NCI-H345 (cell line): ENCODE measurements at places on chromosomes 2 and 18.

DNA sequence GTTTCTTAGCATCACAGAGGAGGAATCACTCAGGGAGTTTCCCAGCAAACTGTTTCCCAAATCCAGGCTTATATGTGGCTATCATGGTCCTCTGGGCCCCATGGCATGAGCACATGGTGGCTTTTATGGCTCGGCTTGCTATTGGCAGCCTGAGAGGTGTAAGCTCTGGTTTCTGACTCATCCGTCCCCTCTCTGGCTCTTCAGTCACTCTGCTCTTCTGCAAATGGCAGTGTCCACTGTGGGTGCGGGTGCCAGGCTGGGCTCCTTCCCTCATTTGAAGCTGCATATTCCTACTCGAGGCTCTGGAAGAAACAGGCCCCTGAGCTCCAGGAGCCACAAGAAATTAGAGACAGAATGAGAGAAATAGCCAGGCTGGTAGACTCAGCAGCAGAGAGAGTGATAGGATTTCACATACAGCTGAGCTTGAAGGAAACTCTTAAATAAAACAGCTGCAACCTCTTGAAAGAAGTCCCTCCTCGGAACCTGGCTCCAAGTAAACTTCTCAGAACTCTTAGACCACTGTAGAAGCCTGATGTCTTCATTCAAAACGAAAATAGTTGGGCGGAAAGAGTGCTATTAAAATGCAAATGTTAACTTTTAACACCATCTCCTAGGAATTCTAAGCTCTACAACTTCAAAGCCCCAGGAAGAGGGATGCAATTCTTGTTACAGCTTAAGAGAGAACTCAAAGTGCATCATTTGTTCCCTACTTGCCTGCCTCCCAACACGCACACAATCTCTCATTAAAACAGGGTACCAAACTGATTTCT, 212.6 kb upstream of the SP5 start:
- DNase-seq = no peak

- no peak for DNase-seq
These were observed 266.1 kb upstream of the SIX2 start for GRCh38 chr2:45275242-45275805.

DNA sequence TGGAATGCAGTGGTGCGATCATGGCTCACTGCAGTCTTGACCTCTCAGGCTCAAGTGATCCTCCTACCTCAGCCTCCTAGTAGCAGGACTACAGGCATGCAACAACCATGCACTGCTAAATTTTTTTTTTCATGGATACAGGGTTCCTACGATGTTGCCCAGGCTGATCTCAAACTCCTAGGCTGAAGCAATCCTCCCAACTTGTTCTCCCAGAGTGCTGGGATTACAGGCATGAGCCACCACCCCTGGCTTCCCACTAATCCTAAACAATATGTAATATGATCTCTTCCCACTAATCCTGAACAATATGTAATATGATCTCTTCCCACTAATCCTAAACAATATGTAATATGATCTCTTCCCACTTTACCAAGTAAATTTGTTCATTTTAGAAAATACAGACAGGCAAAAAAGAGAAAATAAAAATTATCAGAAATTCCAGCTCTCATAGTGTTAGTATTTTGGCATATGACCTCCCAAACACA, 33.7 kb upstream of the C18orf32 start:
- peak; percentile 65 for DNase-seq

GRCh38 chr18:35933982-35934381, 38.5 kb upstream of the RMP24 start:
- DNase-seq = peak; percentile 18

DNA sequence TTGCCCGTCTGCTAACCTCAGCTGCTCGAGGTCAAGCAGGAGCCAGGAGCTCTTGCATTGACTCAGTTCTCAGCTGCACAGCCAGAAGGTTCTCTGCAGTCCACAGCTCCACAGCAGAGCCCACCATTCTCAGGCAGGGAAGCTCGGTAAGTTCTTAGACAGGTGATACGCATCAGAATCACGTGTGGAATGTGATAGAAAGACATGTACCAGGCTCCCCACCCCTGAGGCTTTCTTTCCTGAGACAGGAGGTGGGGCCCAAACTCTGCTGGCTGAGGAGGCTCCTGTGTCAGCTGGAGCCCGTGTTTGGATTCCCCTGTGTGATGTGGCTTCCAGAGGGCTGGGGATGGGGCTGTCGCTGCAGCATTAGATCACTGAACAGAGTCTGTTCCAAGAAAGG, 28.0 kb downstream of the DIPK1C start:
- no peak for DNase-seq

DNA sequence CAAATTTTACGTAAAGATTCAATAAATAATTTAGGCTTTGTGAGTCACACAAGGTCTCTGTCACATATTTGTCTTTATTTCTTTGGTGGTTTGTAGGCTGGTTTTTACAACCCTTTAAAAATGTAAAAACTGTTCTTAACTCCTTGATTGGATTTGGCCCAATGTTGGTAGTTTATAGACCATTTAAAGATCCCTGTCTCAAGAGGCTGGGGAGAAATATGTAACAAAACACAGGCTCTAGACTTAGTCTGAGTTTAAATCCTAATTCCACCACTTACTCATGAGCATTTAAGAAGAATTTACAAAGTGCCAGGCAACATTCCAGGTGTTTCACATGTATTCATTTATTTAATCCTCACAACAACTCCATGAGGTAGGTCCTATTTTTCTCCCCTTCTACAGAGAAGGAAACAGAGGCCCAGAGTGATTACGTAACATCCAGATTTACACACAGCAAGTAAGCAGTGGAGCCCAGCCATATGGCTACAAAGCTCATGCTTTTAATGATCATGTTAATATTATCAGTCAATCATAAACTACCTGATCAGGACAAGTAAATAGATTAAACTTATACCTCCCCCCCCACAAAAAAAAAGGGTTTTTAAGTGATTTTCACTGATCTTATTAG, 416.6 kb upstream of the ACVR2A start:
- DNase-seq = no peak

- no peak for DNase-seq
These were observed 102.0 kb downstream of the SH3RF3 start for GRCh38 chr2:109230941-109231420.

GRCh38 chr18:35491700-35492077, 6.1 kb downstream of the INO80C start:
- DNase-seq = no peak

DNA sequence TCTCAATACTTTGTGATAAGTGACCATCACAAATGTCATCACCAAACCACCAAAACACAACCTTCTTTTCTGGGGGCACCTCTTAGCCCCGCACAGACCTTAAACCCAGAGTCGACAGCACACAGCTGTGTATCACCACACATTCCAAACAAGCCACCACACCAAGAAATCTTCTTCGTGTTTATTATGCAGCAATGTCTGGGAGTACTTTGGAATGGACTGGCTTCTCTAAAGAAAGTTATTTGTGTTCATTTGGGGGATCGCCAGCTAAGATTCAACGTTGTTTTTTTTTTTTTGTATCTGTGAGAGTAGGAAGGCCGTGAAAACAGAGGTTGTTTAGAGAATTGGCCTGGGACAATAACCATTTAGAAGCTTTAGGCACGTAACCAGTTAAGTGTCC, 1.1 kb upstream of the MTA3 start:
- DNase-seq = no peak

- DNase-seq = no peak
These were observed 96.4 kb upstream of the FOSL2 start for GRCh38 chr2:28296243-28296642.

DNA sequence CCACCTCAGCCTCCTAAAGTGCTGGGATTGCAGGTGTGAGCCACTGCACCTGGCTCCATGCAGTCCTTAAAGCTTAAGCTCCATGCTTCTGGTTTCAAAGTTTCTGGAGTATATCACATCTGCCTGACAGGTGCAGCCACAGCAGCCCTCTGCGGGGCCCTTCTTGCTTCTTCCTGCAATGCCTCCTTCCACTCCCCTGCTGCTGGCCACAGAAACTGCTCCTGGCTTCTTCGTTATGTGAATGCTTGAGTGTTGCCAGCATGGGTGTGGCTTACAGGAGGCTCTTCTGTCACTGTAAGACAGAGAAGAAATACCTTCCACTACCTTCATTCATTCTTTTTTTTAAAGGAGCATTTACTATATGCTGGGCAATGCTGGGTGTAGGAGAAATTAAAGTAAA, 10.1 kb upstream of the CCBE1 start:
- no peak for DNase-seq

- DNase-seq = no peak
These were observed 154.2 kb upstream of the CCDC195 start for GRCh38 chr2:224870341-224870740.

- DNase-seq = no peak
These were observed 253.4 kb downstream of the PIEZO2 start for GRCh38 chr18:10895976-10896375.

DNA sequence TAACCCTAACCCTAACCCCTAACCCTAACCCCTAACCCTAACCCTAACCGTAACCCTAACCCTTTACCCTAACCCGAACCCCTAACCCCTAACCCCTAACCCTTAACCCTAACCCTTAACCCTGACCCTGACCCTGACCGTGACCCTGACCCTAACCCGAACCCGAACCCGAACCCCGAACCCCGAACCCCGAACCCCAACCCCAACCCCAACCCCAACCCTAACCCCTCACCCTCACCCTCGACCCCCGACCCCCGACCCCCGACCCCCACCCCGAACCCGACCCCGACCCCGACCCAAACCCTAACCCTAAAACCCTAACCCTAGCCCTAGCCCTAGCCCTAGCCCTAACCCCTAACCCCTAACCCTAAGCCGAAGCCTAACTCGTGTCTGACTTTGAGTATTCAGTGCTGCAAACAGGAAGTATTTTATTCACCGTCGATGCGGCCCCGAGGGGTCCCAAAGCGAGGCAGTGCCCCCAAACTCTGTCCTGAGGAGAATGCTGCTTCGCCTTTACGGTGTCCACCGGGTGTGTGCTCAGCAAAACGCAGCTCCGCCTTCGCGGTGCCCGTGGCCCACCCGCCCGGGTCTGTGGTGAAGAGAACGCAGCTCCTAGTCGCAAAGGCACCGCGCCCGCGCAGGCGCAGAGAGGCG, 36.0 kb downstream of the FAM110C start:
- DNase-seq = no peak

- no peak for DNase-seq
These were observed 74.7 kb downstream of the NDUFA10 start for GRCh38 chr2:239950144-239951128.

- DNase-seq = no peak
These were observed 13.5 kb upstream of the XDH start for GRCh38 chr2:31428001-31428418.

GRCh38 chr2:85418132-85419008, at the start of gene SH2D6:
SH2D6 (plus strand) TSS chr2:85418714; CDS start chr2:85429466, 10,752 bp downstream.
- peak; percentile 86 for DNase-seq

DNA sequence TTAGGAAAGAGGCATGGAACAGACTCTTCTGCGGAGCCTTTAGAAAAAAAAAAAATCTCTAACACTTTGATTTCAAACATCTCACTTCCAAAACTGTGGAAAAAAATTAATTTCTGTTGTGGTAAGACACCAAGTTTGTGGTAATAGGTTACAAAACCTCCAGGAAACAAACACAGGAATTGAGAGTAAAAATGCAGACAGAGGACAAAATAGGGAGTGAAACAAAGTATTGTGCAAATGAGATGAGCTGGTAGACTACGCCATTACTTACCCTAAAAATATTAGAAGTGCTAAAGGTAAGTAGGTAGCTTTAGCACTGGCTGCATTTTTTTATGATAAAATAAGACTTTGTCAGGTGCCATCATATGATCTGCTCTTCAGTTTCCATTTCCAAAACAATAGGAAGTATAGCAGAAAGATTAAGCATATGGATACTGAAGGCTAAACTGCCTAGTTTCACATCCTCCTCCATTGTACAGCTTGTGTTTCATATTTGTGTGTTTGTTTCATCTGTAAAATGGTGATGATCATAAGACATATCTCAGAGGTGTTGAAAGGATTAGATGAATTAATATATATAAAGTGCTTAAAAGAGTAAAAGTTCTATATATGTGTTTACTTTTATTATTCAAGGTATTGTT, 309.2 kb downstream of the NR4A2 start:
- no peak for DNase-seq

DNA sequence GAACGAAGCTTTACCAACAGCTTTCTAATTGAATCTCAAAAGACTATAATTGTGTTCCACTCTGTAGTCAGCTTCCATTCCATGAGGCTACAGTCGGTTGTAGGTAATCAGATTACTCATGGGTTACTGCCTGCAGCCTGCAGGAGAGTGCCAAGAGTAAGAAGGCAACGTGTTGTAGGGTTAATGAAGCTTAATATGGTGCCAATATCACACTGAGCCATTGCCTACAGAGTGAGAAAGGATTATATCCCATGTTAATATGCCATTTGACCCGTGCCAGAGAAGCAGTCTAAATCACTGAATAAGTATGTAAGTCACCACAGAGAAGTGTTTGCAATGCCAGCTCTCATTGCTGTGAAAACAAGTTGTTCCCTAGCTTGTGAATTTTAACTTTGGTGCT, 734.5 kb upstream of the ACVR2A start:
- DNase-seq = no peak

- DNase-seq = no peak
These were observed 1.8 kb downstream of the FBXO48 start for GRCh38 chr2:68465081-68465916.

GRCh38 chr2:15272942-15273341, 288.2 kb downstream of the NBAS start:
- DNase-seq = no peak
